ENCODE measurements at places on chromosomes 16 and 17. TPM values are rescaled to one million over a fixed set of nuclear protein-coding genes. Genes with fewer than 3 reads are reported as not detected.

HASPIN gene
- total RNA-seq = 21.3 TPM

STX8 gene
- total RNA-seq = 71.5 TPM

IFT20 gene
- total RNA-seq = 18.8 TPM

TMEM114 gene
- not detected for total RNA-seq

PPP1R27 gene
- total RNA-seq = not detected

FAM171A2 gene
- 0.43 TPM for total RNA-seq

AKAP1 gene
- total RNA-seq = 27.3 TPM

GRCh38 chr17:64085650-64086005 is 44.3 kb downstream of the ERN1 start:
- H3K4me1 ChIP-seq = peaks cover 33% of the 10 kb centered on the region
- H3K27ac ChIP-seq = no peak overlapping the region
- H3K4me3 ChIP-seq = no peak overlapping the region
- H3K27me3 ChIP-seq = no peaks in the 10 kb centered on the region
- peaks cover 3% of the 10 kb centered on the region for H3K36me3 ChIP-seq
- DNase-seq = no peak

GRCh38 chr16:66705790-66706505 is 9.4 kb upstream of the CMTM4 start:
- DNase-seq = no peak
- no peak overlapping the region for H3K27ac ChIP-seq
- no peaks in the 10 kb centered on the region for H3K36me3 ChIP-seq
- peaks cover 3% of the 10 kb centered on the region for H3K27me3 ChIP-seq
- no peaks in the 10 kb centered on the region for H3K4me1 ChIP-seq
- H3K4me3 ChIP-seq = no peak overlapping the region
